ENCODE measurements at places on chromosomes 1 and 21.

DNA sequence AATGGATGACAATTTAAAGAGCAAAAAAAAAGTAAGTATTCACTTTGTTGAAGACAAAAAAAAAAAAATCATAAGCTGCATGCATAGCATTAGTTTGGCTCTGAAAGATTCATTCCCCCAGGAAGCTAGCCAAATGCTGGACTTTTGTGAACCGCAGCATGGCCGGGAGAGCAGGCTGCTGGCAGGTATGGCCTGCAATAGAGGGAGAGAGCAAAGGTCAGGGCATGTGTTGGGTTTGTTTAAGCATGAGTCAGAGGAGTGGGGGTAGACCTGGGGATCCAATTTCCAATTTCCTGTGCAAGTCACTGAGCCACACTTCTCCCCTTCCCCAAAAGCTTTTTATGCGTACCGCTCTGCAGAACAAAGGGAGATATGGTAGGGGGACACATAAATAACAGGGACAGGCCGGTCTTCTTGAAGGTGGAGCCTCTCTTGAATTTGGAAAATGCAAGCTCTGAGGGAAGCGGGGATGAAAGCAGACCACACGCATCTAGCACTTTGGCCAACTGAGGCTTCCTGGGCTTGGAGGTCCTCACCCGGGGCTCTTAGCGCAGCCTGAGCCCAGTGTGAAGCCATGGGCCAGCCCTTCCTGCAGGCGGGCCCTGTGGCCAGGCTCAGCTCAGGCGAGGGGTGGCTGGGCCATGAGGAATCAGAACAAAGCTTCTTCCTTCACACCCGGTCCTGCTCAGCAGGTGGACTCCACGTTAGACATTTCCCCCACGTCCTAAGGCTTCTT, 171.1 kb downstream of the TOMM20 start:
- no peak for DNase-seq

DNA sequence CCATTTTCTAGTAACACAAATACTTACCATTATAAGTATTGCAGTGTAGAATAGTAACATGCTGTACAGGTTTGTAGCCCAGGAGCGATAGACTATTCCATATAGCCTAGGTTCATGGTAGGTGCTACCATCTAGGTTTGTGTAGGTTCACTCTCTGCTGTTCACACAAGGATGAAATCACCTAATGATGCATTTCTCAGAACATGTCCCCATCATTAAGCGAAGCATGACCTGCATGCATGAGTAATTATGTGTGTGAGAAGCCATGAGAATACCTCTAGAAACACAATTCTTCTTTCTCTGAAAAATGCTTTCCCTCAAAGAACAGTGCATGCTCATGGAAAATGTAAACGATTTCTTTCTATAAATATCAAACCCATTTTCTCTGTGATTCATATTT, 69.3 kb downstream of the NR5A2 start:
- no peak for DNase-seq

- no peak for DNase-seq
These were observed 24.1 kb downstream of the NIBAN1 start for GRCh38 chr1:184950227-184950626.

DNA sequence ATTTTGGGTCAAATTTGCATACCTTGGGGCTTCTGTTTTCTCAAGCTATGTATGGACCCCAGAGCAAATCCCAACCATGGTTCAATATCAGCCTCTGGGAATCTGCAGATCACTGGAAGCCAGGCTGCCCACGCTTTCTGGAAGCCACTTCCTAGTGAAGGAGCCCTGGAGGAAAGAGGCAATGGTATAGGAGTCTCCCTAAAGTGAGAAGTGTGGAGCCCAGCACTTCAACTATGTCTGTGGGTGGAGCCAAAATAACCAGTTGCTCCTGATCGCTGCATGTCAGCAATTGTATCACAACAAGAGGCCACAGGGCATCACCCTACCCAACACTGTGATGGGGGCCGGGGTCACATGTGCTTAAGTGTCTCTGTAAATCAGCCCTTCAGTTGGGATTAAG, 26.9 kb downstream of the ETS2 start:
- DNase-seq: no peak

DNA sequence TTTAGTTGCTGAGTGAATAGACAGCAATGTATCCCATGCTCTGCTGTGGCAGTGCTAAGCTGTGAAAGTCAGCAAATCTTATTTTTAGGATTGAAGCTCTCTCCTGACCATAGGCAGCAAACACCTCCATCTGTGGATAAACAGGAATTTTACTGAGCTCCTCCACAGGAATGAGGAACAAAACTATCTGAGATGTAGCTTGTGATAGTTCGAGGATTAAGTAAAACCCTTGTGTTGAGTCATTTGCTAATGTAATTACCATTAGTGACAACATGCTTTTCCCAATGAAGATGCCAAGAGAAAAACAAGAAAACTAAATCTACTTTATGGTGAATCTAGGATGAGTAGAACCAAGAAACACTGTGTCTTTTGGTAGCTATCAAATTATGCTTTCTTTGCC, 122.7 kb downstream of the CLEC20A start:
- no peak for DNase-seq

DNA sequence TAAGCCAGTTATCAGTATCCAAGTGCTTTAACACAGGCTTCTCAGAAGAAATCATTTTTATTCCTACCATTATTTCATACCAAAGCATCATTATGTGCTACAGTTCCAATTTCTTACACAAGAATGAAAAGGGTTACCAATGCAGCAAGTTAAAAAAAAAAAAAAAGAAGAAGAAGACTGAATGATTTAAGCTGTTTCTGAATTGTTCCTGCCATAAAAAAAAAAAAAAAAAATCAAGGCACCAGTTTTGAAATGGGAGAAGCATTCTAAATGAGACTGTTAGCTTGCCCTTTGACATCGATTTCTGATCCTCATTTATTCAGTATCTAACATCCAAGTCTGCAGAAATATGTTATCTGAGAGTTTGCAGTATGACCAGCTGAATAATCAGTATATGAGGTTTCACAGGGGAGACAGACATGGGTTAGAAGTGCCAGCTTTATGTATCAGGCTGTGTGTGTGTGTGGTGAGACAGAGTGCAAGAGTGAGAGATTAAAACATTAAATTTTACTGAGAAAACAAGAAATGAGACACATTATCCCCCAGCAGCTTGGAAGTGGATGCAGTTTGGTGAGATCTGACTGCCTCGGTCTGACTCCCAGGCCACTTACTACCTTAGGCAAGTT, 105.8 kb downstream of the COLGALT2 start:
- DNase-seq: no peak

DNA sequence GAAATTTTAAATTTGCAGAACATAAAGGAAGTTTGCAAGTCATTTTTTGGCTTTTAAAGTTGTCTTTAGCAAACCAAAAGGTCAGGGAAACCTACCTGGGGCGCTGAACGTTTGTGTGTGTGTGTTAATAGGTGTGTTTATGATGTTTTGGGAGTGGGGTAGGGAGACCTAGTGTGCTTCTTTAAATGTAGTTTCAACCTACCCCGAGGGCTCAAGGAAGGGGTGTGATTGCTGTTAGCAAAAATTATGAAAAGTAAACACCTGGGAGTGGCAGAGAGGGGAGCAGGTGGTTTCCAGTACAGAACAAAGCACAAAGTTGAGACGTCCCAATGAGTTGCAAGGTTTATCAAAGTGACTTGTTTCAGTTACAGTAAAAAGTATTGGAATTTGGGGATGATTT, 58.7 kb upstream of the WDR26 start:
- DNase-seq: no peak

DNA sequence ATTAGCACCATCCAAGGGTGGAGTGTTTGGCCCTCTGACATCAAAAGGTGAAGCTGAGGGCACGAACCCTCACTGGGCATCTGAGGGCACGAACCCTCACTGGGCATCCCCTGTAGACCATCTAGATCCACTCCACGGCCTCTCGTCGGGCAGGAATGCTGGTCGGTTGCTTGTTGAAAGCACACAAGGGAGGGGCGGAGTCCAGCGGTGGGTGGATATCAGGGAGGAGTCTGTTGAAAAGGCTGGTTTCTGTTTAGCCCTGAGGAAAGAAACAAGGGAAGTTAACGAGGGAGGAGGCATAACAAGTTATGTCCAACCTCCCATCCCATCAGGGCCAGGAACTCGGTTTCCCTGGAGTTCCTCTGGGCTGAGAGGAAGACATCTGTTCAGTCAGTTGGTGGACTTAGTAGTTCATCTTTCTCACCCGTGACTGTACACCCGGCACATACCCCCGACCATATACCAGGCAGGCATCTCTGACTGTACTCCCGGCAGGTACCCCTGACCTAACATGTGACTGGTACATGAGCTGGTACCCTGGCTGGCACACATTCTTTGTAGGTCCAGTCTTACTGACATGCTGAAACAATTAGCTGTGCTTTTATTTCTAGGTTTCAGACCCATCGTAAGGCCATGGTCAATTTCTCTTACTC, 32.1 kb upstream of the PDE9A start:
- no peak for DNase-seq

DNA sequence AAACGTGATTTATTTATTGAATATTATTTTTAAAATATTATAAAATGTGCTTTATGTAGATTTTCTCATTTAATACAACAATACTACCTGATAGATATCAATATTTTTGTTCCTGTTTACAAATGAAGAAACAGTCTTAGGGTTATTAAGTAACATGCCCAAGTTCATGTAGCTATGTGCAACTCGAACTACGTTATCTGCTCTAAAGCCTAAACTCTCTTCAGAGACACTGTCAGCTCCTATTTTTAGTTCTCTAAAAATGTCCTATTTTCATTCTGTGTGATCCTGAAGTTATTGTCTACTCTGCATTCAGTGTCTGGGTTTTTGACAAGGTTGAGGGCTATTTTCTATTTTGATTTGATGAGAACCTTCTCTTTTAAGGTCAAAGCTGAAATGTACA, 550.1 kb upstream of the B3GALT2 start:
- no peak for DNase-seq
